Foreskin keratinocyte (primary cell): ENCODE measurements at places on chromosomes 2 and 18. TPM values are rescaled to one million over a fixed set of nuclear protein-coding genes. Genes with fewer than 3 reads are reported as not detected.
A peak's percentile ranks its signal among the peaks of the same experiment; 100 is the strongest.

GRCh38 chr18:46728219-46728930 is 28.5 kb downstream of the ST8SIA5 start:
- DNase-seq = no peak

DNA sequence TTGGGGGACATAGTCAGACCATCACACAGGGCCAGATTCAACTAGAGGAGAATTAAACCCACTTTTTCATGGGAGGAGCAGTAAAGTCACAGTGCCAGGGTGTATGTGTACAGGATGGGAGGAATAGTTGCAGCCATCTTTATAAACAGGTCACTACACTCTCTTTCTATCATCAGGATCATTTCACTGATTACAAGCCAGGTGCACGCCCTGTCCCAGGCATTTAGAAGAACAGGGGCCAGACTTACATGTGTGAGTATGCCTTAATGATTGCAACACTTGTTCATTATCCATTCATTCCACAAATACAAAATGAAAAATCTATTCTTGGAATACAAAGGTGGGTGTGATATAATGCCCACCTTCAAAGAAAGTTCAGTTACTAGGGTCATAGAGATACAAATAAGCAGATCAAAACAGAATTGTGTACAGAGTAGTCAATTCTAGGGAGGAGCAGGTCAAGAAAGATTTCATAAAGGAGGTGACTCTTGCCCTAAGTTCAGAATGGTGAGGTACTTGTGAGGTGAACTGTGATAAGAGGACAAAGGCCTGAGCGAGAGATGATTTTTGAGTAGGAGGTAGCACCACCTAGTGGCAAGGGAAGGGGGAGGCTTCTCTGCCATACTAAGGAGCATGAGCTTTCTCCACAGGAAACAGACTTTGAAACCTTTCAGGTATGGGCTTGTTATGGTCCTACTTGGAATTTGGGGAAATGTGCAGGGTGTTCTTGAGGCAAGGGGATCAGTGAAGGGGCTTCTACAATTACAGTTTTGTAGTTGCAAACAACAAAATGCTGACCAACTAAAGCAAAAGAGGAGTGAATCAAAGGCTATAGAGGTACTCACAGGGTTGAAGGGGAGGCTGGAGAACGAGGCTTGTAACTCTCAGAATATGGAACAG is 156.3 kb downstream of the SUCLG1 start:
- DNase-seq = peak; percentile 33

The DSG1 gene
- total RNA-seq = 0.32 and 0.37 TPM in 2 replicates

GRCh38 chr18:46337271-46337670 is 233.1 kb downstream of the HAUS1 start:
- DNase-seq = no peak

DNA sequence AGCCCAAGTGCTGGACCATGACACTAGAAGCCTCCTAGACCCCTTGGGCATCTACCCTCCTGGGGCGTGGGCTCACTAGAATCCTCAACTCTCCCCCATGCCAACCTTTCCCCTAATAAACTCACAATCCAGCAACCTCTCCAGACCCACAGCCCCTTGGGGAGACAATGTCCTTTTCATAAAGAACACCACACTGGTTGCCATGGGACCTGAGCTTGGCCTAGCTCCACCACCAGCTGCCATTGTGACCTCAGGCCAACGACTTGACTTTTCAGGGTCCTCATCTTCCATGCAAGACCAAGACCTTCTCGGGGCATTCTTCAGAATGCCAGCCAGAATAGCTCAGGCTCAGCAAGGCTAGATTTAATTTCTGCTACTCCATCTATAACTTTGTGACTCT is 128.1 kb upstream of the NPAS2 start:
- DNase-seq = no peak

The SGPP2 gene
- 0.07 and 0.14 TPM in 2 replicates for total RNA-seq

GRCh38 chr2:133760376-133760775 is 192.1 kb upstream of the NCKAP5 start:
- no peak for DNase-seq

The CDH7 gene
- total RNA-seq = not detected in 2 replicates

DNA sequence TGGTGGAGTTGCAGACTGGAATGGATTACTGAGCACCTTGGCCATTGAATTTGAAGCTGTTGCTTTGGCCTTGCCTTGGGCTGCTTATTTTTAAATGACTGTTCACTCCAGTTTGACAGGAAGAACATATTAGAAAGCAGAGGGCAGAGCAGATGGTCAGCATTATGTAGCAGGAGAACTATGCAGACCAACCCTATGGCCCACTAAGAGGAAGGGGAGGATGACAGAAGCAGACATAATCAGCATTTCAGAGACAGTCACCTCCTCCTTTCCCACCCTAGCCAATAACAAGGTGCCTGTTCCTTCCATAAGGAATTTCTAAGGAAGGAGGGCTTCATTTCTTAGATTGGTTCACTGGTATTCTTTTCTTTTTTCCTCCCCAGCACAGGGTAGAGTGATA is 2.4 kb downstream of the CHRNA1 start:
- no peak for DNase-seq

The HOXD13 gene
- not detected in 2 replicates for total RNA-seq

DNA sequence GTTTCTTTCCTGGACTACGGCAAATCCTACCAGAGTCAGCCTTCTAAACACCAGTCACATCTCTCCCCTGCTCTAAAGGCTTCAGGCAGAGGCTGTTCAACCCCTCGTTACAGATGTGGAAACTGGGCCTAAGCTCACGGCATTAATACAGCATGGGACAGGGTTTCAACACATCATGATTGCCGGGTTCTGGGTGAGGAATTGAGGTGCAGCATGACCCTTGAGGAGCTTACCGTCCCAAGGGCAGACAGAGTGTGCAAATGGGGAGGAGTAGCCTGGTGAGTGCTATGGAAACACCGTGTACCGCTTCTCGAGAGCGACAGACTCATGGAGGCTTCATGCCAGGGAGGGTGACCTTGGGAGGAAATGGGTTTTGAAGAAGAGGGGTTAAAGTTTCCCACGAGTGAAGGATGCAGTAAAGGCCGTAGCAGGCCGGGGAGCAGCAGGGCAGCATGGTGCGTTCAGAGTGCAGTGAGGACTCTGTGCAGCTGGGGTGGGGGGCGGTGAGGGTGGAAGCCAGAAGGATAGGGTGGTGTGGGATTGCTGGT is 51.1 kb downstream of the TGOLN2 start:
- DNase-seq = no peak

The DSEL gene
- total RNA-seq = 4.3 and 5.0 TPM in 2 replicates

The TSN gene
- total RNA-seq = 54.5 and 57.8 TPM in 2 replicates

The DLGAP1 gene
- under 0.01 TPM in 1 of 2 replicates, not detected in the other for total RNA-seq

The DIPK1C gene
- total RNA-seq = not detected in 2 replicates
